ENCODE measurements at places on chromosomes 3 and 15. TPM values are rescaled to one million over a fixed set of nuclear protein-coding genes. Genes with fewer than 3 reads are reported as not detected.

GRCh38 chr15:34821831-34822230 is 26.5 kb upstream of the ACTC1 start:
- H3K27ac ChIP-seq, result no peak overlapping the region
- DNase-seq, result no peak
- no peaks in the 10 kb centered on the region for H3K27me3 ChIP-seq
- H3K4me1 ChIP-seq, result no peaks in the 10 kb centered on the region

The ZBED2 gene
- 4.5 TPM for total RNA-seq

The PGBD4 gene
- 2.3 TPM for total RNA-seq

- H3K27ac ChIP-seq, result no peak overlapping the region
- H3K36me3 ChIP-seq, result no peaks in the 10 kb centered on the region
Observed at GRCh38 chr3:151067158-151067557, 18.3 kb upstream of the MED12L start.

GRCh38 chr15:79076661-79077060 is 13.9 kb downstream of the RASGRF1 start:
- no peaks in the 10 kb centered on the region for H3K27me3 ChIP-seq
- no peaks in the 10 kb centered on the region for H3K36me3 ChIP-seq

GRCh38 chr15:40877694-40878093 is 3.7 kb upstream of the RHOV start:
- no peak overlapping the region for H3K27ac ChIP-seq
- DNase-seq, result no peak
- no peak overlapping the region for H3K4me3 ChIP-seq
- H3K36me3 ChIP-seq, result no peaks in the 10 kb centered on the region
- no peaks in the 10 kb centered on the region for H3K27me3 ChIP-seq

GRCh38 chr3:141236361-141236760 is 4.7 kb downstream of the PXYLP1 start:
- no peak for DNase-seq
- H3K36me3 ChIP-seq, result peaks cover 3% of the 10 kb centered on the region
- no peaks in the 10 kb centered on the region for H3K27me3 ChIP-seq
- H3K4me3 ChIP-seq, result no peak overlapping the region

- no peaks in the 10 kb centered on the region for H3K36me3 ChIP-seq
- H3K4me1 ChIP-seq, result no peaks in the 10 kb centered on the region
- no peak overlapping the region for H3K4me3 ChIP-seq
- no peaks in the 10 kb centered on the region for H3K27me3 ChIP-seq
- H3K27ac ChIP-seq, result no peak overlapping the region
Observed at GRCh38 chr3:127835993-127836882, 13.9 kb upstream of the MGLL start.

The STAC gene
- 0.49 TPM for total RNA-seq

The SCAMP5 gene
- total RNA-seq, result 1.9 TPM

The GOLGA6L4 gene
- total RNA-seq, result 6.4 TPM

GRCh38 chr15:70812827-70813364 is 41.1 kb downstream of the LARP6 start:
- no peak for DNase-seq
- H3K27ac ChIP-seq, result no peak overlapping the region
- H3K36me3 ChIP-seq, result no peaks in the 10 kb centered on the region
- peaks cover 7% of the 10 kb centered on the region for H3K4me1 ChIP-seq

- no peaks in the 10 kb centered on the region for H3K4me1 ChIP-seq
- DNase-seq, result no peak
- H3K27me3 ChIP-seq, result no peaks in the 10 kb centered on the region
- H3K36me3 ChIP-seq, result no peaks in the 10 kb centered on the region
- H3K27ac ChIP-seq, result no peak overlapping the region
- H3K4me3 ChIP-seq, result no peak overlapping the region
Observed at GRCh38 chr3:70861234-70861633, 548.8 kb upstream of the MDFIC2 start.

The COX17 gene
- total RNA-seq, result 22.1 TPM

DNA sequence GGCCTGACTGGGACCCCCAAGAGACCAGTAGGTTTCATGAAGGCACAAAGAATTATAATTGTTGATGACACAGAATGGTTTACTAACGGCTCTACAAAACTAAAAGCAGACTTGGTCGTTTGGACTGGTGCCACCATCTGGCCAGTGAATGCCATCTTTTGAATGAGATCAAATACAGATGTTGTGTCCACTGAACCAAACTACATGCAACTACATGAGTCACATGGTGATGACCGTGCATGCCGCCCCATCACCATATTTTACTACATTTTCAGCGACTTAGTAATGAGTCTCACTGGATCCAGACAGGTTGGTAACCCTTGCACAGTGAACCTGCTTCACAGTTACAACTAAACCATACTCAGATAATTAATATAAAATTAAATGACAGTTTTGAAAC is 803.3 kb downstream of the DIPK2A start:
- peaks cover 18% of the 10 kb centered on the region for H3K4me1 ChIP-seq
- no peak overlapping the region for H3K27ac ChIP-seq
- H3K27me3 ChIP-seq, result no peaks in the 10 kb centered on the region
- no peaks in the 10 kb centered on the region for H3K36me3 ChIP-seq
- H3K4me3 ChIP-seq, result no peak overlapping the region
- no peak for DNase-seq

- DNase-seq, result no peak
- peaks cover 59% of the 10 kb centered on the region for H3K4me1 ChIP-seq
- no peak overlapping the region for H3K4me3 ChIP-seq
- H3K36me3 ChIP-seq, result no peaks in the 10 kb centered on the region
Observed at GRCh38 chr3:112776836-112777235, 69.8 kb downstream of the CD200R1L start.

DNA sequence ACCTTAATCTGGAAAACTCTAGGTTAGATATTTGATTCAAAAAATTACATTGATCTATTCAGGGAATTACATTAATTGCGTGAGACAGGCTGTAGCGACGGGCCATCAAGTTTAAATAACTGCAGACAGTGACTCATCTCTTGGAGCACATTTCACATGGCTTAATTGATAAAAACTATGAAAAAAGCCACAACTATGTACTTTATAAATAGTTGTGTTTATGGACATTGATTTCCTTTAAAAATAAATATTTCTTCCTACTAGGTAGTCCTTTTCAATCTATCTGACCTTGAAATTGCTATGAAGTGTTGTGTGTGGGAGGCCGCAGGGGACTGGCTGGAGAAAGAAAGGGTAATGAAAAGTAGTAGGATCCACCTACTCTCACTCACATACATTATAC is 157.8 kb downstream of the IL1RAP start:
- H3K27ac ChIP-seq, result no peak overlapping the region
- H3K4me1 ChIP-seq, result no peaks in the 10 kb centered on the region
- DNase-seq, result no peak
- H3K27me3 ChIP-seq, result no peaks in the 10 kb centered on the region

GRCh38 chr3:160012108-160012507 is 23.5 kb downstream of the IL12A start:
- H3K36me3 ChIP-seq, result no peaks in the 10 kb centered on the region
- no peaks in the 10 kb centered on the region for H3K4me1 ChIP-seq
- H3K27me3 ChIP-seq, result no peaks in the 10 kb centered on the region
- no peak overlapping the region for H3K27ac ChIP-seq
- DNase-seq, result no peak

- peaks cover 16% of the 10 kb centered on the region for H3K36me3 ChIP-seq
- peak overlapping the region; percentile 80 for H3K27ac ChIP-seq
- no peak for DNase-seq
- peaks cover 19% of the 10 kb centered on the region for H3K4me1 ChIP-seq
- no peaks in the 10 kb centered on the region for H3K27me3 ChIP-seq
Observed at GRCh38 chr3:101779822-101780381, 891 bp downstream of the NXPE3 start.

DNA sequence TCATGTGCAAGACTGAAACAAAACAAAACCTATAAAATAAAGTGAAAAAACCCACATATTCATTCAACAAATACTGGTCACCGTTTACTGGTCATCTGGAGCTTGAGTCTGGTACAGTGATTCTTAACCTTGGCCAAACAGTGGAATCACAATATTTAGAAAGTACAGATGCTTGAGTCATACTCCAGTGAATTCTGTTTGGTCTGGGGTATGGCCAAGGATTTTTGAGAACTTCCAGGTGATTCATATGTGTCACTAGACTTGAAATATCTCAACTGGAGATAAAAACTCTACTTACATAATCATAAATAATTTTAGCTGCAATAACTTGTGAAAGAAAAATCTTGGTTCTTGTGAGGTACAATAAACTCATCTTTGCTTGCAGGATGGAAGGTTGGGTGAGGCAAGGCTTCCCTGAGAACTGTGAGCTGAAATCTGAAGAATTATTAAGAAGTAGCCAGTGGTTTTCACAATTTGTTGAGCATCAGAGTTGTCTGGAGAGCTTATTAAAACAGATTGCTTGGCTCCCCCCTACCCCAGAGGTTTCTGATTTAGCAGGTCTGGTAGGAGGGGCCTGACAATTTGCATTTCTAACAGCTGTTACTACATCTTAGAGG is 9.6 kb downstream of the NEK11 start:
- no peaks in the 10 kb centered on the region for H3K27me3 ChIP-seq
- H3K27ac ChIP-seq, result no peak overlapping the region
- no peaks in the 10 kb centered on the region for H3K4me1 ChIP-seq

The TMCO5A gene
- total RNA-seq, result not detected

- H3K27me3 ChIP-seq, result no peaks in the 10 kb centered on the region
- H3K4me1 ChIP-seq, result peaks cover 6% of the 10 kb centered on the region
- no peak overlapping the region for H3K4me3 ChIP-seq
- no peak for DNase-seq
Observed at GRCh38 chr3:123713211-123713610, 128.4 kb upstream of the HACD2 start.

GRCh38 chr3:143155756-143156155 is 36.2 kb downstream of the CHST2 start:
- no peak overlapping the region for H3K27ac ChIP-seq
- no peaks in the 10 kb centered on the region for H3K36me3 ChIP-seq
- H3K4me1 ChIP-seq, result peaks cover 1% of the 10 kb centered on the region
- H3K4me3 ChIP-seq, result no peak overlapping the region
- no peak for DNase-seq
- H3K27me3 ChIP-seq, result no peaks in the 10 kb centered on the region

The FANCD2OS gene
- total RNA-seq, result not detected

GRCh38 chr15:70447928-70448698 is 315.2 kb downstream of the UACA start:
- no peak for DNase-seq
- no peak overlapping the region for H3K4me3 ChIP-seq
- H3K27ac ChIP-seq, result no peak overlapping the region
- no peaks in the 10 kb centered on the region for H3K4me1 ChIP-seq
- peaks cover 10% of the 10 kb centered on the region for H3K27me3 ChIP-seq
- no peaks in the 10 kb centered on the region for H3K36me3 ChIP-seq

DNA sequence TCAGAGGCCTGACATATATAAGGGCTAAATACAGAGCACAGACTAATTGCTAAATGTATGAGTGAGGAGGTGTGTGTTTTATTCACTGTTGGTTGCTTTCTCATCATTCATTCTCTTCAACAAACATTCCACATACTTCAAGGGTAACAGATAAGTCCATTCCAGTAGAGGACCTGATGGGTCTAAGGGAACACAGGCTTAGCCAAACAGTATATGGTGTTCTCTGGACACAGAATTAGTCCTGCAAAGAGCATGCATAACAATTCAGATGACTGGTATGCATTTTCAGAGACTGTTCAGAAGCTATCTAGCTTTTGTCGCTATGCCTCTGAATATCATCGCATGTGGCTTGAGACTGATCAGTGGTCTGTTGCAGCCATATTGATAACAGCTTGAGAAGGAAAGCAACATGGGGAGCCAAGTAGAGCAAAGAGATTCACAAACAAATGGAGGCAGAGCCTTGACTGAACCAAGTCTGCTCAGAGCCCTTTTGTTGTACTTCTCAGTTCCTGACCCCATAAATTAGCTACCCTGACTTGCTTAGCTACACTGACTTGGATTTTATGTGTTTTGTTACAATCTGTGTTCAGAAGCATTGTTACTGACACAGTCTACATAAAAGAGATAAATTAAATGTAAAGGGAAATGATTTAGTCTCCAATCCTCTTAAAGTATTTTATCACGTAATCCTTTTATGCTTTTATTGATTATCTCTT is 1178.7 kb downstream of the ROBO1 start:
- no peaks in the 10 kb centered on the region for H3K36me3 ChIP-seq
- DNase-seq, result no peak
- H3K4me1 ChIP-seq, result no peaks in the 10 kb centered on the region
- H3K4me3 ChIP-seq, result no peak overlapping the region
- H3K27ac ChIP-seq, result no peak overlapping the region

DNA sequence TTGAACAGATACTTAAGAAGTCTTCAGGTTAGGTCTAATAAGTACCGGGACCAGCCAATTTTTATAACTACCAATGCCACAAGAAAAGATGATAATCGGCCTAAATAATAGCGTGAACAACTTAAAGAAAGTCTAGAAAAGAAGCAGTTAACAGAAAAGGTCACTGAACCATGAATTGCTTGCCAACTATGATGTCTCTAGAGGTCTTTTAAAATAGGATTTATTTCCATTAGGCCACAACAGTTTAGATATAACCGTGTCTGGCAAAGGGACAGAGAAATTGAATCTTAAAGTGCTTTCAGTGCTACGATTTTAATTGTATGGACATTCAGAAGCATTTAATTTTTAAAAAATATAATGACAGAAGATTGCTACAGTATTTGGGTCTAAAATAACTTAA is 1070.4 kb downstream of the ROBO1 start:
- no peaks in the 10 kb centered on the region for H3K4me1 ChIP-seq
- no peak overlapping the region for H3K27ac ChIP-seq
- no peaks in the 10 kb centered on the region for H3K27me3 ChIP-seq
- no peak overlapping the region for H3K4me3 ChIP-seq
- DNase-seq, result no peak
- H3K36me3 ChIP-seq, result no peaks in the 10 kb centered on the region

- H3K36me3 ChIP-seq, result no peaks in the 10 kb centered on the region
- no peaks in the 10 kb centered on the region for H3K27me3 ChIP-seq
- H3K4me1 ChIP-seq, result peaks cover 55% of the 10 kb centered on the region
- no peak for DNase-seq
- H3K27ac ChIP-seq, result peak overlapping the region; percentile 24
- no peak overlapping the region for H3K4me3 ChIP-seq
Observed at GRCh38 chr3:186172353-186172752, 63.5 kb upstream of the ETV5 start.

The NRG4 gene
- 4.6 TPM for total RNA-seq

The FAM107A gene
- 27.5 TPM for total RNA-seq

The SLC25A38 gene
- 19.6 TPM for total RNA-seq

Data from suprapubic skin (tissue), 4 donors.